Stimulated activated CD8-positive, alpha-beta memory T cell treated with anti-CD3 and anti-CD28 coated beads, Interleukin-7, amount 100 ng/mL, for 1 hour (primary cell): ENCODE measurements at places on chromosomes 16 and 17.

GRCh38 chr16:27195076-27195741 lies 8.1 kb upstream of the KDM8 start:
- DNase-seq: no peak

DNA sequence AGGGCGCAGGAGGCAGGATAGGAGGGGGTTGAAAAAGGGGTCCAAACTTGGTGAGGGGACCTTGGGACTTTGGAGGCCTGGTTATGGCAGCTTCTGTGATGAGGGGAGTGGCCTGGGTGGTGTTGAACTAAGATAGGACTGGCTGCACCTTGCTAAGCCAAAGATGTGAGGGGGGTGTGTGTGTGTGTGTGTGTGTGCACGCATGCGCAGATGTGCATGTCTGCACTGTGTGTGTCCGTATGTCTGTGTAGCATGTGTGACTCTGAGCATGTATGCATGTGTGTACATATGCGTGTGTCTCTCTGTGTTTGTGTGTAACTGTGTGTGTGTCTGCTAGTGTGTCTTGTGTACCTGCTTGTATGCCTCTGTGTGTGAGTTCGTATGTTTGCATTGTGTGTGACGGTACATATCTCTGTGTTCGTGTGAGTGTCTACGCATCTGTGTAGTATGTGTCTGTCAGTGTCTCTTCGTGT lies 4.1 kb downstream of the SLC16A5 start:
- no peak for DNase-seq

DNA sequence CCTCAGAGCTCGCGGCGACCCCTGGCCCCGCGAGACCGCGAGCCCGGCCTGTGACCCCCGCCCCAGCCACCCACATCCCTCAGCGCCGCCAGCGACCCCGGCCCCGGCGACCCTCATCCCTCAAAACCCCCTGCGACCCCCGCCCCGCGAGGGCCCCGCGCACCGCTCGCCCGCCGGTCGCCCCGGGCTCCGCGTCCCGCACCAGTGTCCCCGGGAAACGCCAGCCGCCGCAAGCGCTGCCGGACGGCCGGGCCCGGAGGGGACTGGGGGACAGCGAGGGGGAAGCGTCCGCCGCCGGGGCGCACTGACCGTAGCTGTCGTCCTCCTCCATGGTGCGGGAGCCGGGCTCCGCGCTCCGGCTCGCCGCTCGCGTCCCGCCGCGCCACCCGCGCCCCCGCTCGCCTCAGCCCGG lies at the start of gene CYTH1:
Gene CYTH1, minus strand, starts transcription at position 381 of the 412 bp plus-strand sequence. Its CDS starts 50 bp downstream, at position 331.
- no peak for DNase-seq

DNA sequence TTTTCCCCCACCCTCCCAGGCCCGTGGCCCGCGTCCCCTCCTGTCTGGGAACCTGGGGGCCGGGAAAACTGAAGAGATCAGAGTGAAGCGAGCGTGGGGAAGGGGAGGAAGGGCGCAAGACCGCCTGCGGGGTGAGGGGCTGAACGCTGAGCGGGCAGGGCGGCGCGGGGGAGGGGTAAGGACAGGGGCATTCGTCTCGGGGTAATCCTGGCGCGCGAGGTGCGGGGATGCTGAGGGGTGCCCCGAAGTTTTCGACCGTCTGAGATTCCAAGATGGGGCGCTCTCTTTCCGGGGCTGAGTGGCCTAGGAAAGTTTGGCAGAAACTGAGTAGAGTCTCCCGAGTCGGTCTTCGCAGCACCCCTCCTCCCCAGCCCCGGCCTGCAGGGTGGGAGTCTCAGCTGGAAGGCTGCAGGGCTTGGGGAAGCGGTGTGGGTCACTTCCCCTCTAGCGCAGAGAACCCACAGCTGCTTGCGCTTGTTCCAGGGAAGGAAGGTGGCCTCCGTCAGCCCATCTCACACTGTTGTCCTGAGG lies 555 bp downstream of the TTYH2 start:
- DNase-seq: no peak

DNA sequence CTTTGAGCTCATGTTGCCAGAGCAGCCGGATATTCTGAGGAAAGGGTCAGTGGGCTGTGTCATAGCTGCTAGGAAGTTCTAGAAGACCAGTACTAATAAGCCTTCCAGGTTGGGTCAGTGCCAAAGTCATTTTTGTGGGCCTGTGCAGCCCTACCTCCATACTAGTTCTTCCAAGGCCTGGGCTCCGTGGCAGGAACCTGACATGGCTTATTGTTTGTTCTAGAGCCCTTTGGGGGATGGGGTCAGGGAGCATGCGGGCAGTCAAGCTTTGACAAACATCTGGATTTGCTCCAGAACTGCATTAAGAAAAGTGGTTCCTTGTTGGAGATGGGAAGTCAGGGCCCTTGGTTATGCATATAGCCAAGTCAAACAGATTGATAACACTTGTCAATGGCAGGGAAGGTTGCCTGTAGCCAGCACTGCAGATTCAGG lies 7.6 kb downstream of the ALKBH5 start:
- no peak for DNase-seq

- DNase-seq: no peak
Measured at GRCh38 chr17:33116021-33116551, 124.4 kb downstream of the SPACA3 start.

GRCh38 chr16:71796501-71797097 lies 12.0 kb downstream of the AP1G1 start:
- DNase-seq: no peak

GRCh38 chr17:29080965-29081364 lies 38.0 kb downstream of the PIPOX start:
- DNase-seq: no peak

- DNase-seq: no peak
Measured at GRCh38 chr17:69525920-69526841, 111.7 kb downstream of the MAP2K6 start.

DNA sequence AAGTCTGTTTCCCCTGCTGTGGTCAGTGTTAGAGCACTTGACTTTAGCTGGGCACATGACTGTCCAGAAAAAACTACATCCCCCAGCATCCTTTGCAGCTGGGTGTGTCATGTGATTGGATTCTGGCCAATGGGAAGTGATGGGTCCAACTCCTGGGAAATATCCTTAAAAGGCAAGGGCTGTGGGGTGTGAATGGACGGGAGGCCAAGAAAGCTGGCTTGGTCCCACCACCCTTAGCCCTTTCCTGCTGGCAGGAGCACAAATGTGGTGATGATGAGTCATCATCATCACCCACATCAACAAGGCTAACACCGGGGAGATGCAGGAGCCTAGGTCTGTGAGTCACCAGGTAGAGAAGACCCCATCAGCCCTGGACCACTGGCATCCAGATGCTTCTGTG lies 341.7 kb downstream of the C16orf95 start:
- no peak for DNase-seq
